AG08396 (cell line): ENCODE measurements at places on chromosomes 3 and 15.
A peak's percentile ranks its signal among the peaks of the same experiment; 100 is the strongest.

DNA sequence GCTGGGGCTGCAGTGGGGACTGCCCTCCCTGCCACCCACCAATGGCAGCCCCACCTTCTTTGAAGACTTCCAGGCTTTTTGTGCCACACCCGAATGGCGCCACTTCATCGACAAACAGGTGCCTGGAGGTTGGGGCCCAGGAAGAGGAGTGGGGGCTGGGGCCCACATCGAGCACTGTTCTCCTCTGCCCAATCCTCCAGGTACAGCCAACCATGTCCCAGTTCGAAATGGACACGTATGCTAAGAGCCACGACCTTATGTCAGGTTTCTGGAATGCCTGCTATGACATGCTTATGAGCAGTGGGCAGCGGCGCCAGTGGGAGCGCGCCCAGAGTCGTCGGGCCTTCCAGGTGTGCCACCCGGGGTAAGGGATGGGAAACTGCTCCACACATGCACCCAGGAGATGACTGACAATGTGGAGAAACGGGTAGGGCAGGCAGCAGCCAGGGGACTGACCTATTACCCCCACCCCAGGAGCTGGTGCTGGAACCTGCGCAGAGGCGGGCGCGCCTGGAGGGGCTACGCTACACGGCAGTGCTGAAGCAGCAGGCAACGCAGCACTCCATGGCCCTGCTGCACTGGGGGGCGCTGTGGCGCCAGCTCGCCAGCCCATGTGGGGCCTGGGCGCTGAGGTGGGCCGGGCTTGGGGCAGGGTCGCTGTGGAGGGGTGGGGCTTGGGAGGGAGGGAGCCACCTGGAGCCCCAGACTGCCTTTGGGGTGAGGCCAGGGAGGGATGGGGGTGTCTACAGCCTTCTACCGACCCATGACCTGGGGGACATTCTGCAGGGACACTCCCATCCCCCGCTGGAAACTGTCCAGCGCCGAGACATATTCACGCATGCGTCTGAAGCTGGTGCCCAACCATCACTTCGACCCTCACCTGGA, 22.9 kb downstream of the NBEAL2 start:
- DNase-seq: no peak

- DNase-seq: no peak
Measured at GRCh38 chr3:122305818-122306621, 19.0 kb upstream of the CSTA start.

GRCh38 chr3:243356-243725, 46.8 kb downstream of the CHL1 start:
- DNase-seq: peak; percentile 3

- DNase-seq: no peak
Measured at GRCh38 chr3:14812196-14812790, 6.5 kb upstream of the FGD5 start.

- DNase-seq: peak; percentile 44
Measured at GRCh38 chr3:187669675-187670504, at the start of gene SST. SST (minus strand) TSS chr3:187670394; CDS start chr3:187670291, 103 bp downstream.

DNA sequence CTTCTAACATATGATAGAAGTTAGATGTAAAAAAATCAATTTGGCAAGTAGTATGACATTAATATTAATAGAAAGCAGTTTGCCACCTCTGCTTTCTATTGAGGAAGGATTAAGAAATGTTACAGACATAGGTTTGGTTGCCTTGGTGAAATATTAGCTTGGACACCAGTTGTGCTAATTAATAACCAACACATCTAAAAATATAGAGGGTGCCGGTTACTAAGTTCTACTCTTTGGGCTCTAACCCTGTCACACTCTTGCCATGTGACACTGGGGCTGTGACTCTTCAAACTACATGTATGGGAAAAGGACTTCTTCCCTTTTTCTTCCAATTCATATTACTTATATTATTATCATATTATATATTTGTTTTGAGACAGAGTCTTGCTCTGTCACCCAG, 64.4 kb downstream of the TRIM71 start:
- no peak for DNase-seq

DNA sequence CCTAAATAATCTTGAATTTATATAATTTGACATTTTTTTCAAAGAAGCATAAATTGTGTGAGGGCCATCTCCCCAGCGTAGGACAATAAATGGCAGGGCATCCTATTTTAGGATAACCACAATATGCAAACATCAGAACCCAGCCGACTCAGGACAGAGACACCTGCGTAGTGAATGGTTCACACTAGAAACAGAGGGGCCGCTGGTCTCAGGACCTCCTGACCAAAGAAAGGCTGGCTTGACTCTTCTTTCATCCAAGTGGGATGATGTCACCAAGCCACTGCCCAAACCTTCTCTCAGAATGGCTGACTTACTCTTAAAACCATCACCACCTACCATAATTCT, 162.1 kb downstream of the FOXP1 start:
- DNase-seq: no peak
